ENCODE measurements at places on chromosomes 5 and 9.

GRCh38 chr5:96569770-96570169 lies 92.4 kb upstream of the CAST start:
- no peak for DNase-seq

GRCh38 chr9:105858006-105858690 lies 163.8 kb downstream of the TMEM38B start:
- no peak for DNase-seq

- no peak for DNase-seq
Measured at GRCh38 chr9:127390563-127390962, 6.4 kb upstream of the SLC2A8 start.

GRCh38 chr5:139461698-139462097 lies 845 bp downstream of the ECSCR start:
- no peak for DNase-seq

GRCh38 chr9:115328677-115329076 lies 210.7 kb upstream of the TNC start:
- no peak for DNase-seq

DNA sequence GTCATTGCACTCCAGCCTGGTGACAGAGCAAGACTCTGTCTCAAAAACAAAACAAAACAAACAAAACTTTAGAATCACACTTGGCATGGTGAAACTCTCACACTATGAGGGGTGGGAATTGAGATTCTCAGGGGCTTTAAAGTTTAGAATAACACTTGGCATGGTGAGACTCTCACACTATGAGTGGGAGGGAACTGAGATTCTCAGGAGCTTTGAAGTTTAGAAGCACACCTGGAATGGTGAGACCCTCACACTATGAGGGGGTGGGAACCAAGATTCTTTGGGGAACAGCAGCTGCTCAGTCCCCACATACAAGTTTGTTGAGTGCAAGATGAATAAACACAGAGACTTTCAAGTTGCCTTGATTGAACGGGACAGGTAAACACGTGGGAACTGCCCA lies 149.4 kb downstream of the HSD17B3 start:
- no peak for DNase-seq

GRCh38 chr5:30121043-30121442 lies 1072.4 kb upstream of the CDH6 start:
- no peak for DNase-seq

GRCh38 chr5:78751872-78752271 lies 103.3 kb upstream of the LHFPL2 start:
- no peak for DNase-seq

- DNase-seq: no peak
Measured at GRCh38 chr9:116055536-116055935, 98.1 kb upstream of the PAPPA start.

DNA sequence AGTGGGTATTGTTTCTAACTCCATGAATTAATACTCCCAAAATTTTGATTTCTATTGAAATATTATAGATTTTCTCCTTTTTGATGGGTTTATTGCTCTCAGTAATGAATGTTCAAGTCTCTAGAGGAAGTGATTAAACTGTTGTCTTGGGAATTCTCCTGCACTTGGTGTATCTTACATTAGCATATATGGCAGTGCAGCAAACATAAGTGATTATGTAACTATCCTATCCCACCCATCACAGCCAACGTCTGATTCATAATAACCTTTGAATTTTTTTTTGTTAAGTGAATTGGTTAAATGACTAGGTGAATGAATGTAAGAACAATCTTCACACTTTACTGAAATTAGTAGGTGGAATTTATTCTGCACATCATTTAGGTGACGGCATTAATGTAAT lies 483.7 kb downstream of the TAF11L14 start:
- no peak for DNase-seq

DNA sequence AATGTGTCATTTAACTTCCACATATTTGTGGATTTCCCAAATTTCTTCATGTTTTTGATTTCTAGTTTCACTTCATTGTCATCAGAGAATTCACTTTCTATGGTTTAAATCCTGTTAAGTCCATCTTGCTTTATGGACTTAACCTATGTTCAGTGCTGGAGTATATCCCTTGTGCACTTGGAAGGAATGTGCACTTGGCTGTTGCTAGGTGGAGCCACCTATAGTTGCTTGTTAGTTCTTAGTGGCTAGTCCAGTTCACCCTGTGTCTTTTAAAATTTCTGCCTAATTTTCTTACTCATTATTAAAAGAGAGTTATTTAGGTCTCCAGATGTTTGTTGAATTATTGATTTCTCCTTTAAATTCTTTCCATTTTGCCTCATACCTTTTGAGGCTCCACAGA lies 1472.5 kb upstream of the CDH6 start:
- DNase-seq: no peak

- no peak for DNase-seq
Measured at GRCh38 chr5:140109759-140110645, 3.9 kb upstream of the PURA start.

- no peak for DNase-seq
Measured at GRCh38 chr9:109255394-109255793, 65.5 kb downstream of the EPB41L4B start.

GRCh38 chr9:83588256-83588655 lies 34.7 kb upstream of the IDNK start:
- DNase-seq: no peak

DNA sequence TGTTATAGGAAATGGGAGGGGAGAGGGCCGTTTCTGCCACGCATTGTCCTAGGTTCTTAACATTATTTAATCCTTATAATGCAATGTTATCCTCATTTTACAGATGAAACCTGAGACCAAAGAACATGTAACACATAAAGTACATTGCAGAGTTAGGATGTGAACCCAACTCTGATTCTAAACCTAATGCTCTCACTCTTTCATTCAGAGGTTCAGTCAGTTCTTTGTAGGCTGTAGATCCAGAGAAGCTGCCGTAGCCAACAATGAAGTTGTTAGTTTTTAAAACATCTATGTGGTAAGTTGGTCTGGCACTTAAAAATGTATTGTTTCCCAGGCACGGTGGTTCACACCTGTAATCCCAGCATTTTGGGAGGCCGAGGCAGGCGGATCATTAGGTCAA lies 10.5 kb upstream of the PSMD5 start:
- no peak for DNase-seq

GRCh38 chr9:121720311-121721057 lies 69.0 kb downstream of the DAB2IP start:
- no peak for DNase-seq

DNA sequence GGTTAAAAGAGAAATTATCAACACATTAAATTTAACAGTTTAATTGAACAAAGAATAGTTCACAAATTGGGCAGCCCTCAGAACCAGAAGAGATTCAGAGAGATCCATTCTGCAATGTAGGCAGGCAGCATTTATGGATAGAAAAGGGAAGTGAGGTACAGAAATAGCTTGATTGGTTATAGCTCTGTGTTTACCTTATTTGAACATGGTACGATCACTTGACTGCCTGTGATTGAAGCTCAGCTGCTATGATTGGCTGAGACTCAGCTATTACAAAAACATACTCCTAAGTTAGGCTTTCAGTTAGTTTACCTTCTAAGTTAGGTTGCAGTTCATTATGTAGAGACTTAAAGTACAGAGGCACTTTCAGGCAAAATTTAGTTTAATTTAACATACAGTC lies 7.3 kb downstream of the CNTRL start:
- no peak for DNase-seq

DNA sequence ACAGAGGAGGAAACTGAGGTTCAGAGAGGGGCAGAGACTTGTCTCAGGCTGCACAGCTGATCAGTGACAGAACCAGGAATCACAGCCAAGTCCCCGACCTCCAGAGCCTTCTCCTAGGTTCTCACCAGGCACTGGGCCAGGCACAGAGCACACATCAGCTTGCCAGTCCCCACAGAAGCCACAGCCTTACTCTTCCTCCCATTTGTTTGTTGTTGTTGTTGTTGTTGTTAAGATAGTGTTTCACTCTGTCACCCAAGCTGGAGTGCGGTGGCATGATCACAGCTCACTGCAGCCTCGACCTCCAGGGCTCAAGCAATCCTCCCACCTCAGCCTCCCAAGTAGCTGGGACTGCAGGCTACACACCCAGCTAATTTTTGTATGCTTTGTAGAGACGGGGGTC lies 41.4 kb downstream of the NAIF1 start:
- no peak for DNase-seq

GRCh38 chr5:180328296-180329137 lies 24.6 kb downstream of the GFPT2 start:
- no peak for DNase-seq

DNA sequence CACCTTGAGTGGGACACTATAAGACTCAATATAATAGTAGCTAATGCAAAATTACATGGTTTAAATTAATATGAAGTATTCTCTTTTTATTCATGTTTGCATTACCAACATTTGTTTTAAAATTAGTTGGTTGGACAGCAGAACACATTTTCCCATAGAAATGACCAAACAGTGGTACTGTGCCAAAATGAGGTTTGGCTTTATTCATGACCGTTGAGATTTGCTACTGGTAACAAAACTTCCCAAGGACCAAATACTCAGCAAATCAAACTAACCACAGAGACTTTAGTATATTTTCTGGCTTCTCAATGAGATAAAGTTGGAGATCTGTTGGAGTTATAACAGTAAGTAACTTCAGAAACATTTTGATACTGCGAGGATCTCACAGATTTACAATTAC lies 637.8 kb upstream of the MEF2C start:
- DNase-seq: no peak

DNA sequence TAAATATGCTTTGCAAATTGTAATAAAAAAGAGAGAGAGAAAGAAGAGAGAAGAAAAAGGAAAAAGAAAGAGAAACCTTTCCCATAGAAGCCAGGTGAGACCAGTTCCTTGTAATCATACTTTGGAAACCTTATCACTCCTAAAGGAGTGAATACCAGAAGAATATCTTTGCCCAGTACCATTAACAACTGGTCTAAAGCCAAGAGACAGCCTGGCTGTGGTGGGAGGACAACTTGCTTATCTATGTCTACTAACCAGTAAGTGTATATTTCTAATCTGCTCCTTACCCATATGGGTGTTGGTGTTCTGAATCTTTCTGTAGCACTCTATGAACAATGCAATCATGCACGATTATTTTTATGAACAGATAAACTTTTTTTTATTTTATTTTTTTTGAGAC lies 10.5 kb upstream of the TXN start:
- no peak for DNase-seq

- DNase-seq: peak; percentile 46
Measured at GRCh38 chr9:112380825-112381221, 915 bp downstream of the HSDL2 start.

DNA sequence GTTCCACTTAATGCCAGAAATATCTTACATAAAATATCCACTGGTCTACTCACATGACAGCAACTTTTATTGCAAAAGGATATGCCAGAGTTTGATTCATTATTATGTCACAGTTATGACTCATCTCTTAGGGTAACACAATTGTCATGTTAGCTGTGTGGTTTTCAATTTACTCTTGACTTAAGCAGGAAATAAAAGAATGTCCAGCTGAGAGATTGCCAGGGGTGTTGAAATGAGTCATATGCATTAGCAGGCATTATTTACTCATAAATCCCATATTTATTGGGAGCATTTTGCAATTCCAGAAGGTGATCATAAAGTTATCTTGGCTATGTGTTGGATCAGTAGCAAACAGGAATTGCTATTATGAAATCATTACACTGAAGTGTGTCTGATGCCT lies 1164.6 kb upstream of the CDH18 start:
- no peak for DNase-seq

DNA sequence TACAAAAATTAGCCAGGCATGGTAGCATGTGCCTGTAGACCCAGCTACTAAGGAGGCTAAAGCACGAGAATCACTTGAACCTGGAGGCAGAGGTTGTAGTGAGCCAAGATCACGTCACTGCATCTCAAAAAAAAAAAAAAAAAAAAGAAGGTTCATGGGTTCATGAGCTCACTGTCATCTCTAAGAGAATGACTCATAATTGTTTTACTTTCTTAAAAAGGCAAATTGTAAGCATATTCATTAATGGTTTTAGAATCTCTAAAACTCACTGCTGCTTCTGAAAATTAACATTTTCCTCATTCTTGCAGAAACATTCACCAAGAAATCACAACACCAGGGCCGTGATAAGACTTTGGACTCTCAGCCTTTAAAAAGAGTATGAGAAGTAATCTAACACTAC lies 103.6 kb downstream of the GNA14 start:
- DNase-seq: no peak

DNA sequence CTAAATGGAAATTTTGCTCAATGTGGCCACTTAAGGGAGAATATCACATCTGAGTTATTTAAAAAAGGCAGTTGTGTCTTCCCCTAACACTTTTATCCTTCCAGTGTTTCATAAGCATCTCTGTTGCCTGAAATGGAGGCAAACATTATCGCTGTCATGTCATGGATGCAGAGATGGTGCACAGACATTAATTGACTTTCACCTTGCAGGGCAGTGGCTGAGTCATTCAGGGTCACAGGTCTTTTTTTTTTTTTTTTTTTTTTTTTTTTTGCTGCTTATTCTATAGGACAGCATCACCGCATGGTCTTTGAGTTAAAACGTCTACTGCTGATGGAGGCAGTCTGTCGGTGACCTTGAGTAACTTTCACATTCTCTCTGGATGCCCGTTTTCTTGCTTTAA lies 36.3 kb upstream of the KLF9 start:
- DNase-seq: no peak

DNA sequence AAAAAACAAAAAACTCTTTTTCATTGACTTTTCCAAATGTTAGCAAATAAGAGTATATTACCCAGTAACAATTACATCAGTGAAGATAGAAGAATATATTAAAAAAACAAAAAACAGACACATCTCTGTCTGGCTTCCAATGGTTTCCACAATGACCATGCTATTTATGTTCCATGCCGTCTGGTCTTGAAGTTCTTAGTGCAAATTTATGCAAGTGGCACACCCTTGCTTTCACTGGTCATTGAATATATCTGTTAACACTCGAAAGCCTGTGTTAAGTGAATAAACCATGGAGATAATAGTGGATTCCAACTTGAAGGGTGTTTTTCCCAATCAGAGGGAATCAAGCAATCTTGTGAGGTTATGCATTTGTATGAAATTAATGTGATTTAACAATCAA lies 291.9 kb downstream of the KCTD16 start:
- DNase-seq: no peak

GRCh38 chr5:176426876-176427275 lies 10.5 kb upstream of the CLTB start:
- DNase-seq: no peak

DNA sequence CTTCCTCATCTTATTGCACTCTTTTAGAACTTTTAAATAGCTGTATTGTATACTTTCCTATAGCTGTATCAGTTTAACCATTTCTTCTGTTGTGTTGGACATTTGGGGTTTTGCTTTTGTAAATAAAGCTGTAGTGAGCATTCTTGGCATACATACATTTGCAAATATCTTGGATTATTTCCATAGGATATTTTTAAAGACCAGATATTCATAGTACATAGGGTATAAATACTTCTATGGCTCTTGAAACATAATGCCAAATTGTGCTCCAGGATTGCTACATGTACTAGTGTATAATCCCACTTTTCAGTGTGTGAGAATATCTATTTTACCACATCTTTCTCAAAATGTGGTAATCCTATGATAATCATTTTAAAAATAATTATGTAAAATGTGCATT lies 51.2 kb downstream of the SCAMP1 start:
- no peak for DNase-seq

GRCh38 chr9:81814794-81815464 lies 113.3 kb upstream of the SPATA31D4 start:
- no peak for DNase-seq

- no peak for DNase-seq
Measured at GRCh38 chr9:127714020-127714750, 1.3 kb downstream of the PTRH1 start.

GRCh38 chr9:96646081-96646991 lies 8.8 kb downstream of the PRXL2C start:
- DNase-seq: no peak
